ENCODE measurements at places on chromosomes 6 and 20.
A peak's percentile ranks its signal among the peaks of the same experiment; 100 is the strongest.

- DNase-seq, result no peak
These were observed 3.2 kb upstream of the ANKRD60 start for GRCh38 chr20:58231683-58232082.

DNA sequence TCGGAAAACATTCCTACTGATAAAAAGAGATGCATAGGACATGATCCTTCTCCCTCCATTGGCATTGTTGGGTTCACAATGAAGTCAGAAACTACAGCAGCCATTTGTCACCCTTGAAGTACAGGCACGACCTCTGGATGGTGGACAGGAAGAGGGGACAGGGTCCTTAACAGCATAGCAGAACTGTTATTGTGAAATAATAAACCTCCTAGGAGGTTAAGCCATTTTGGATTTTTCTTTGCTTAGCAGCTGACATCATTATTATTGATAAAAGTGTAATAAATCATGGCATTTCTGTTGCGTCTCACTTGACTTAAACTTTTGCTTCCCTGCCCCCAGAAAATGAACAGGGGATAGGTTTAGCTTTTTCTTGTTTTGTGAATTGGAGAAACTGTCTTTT is 134.3 kb upstream of the SASH1 start:
- DNase-seq, result no peak

DNA sequence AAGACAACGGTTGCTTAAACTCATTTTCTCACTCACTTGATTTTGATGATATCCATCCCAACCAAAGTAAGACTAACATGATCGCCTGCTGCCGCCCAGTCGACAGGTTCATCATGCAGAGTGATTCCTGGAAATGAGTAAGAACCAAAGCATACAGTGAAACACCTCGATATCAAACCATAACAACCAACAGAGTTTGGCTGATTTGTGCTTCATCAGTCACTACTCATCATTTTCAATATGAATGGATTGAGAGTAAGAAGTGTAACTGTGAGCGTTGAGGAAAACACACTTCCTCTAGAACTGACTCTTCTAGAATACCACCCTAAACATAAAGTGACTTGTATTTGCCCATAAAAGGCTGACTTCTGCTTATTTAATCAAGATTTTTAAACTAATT is 29.2 kb upstream of the ALDH8A1 start:
- no peak for DNase-seq

GRCh38 chr6:77177470-77177869 is 285.8 kb downstream of the HTR1B start:
- no peak for DNase-seq

GRCh38 chr20:48191200-48191599 is 405.9 kb upstream of the SULF2 start:
- DNase-seq, result no peak

DNA sequence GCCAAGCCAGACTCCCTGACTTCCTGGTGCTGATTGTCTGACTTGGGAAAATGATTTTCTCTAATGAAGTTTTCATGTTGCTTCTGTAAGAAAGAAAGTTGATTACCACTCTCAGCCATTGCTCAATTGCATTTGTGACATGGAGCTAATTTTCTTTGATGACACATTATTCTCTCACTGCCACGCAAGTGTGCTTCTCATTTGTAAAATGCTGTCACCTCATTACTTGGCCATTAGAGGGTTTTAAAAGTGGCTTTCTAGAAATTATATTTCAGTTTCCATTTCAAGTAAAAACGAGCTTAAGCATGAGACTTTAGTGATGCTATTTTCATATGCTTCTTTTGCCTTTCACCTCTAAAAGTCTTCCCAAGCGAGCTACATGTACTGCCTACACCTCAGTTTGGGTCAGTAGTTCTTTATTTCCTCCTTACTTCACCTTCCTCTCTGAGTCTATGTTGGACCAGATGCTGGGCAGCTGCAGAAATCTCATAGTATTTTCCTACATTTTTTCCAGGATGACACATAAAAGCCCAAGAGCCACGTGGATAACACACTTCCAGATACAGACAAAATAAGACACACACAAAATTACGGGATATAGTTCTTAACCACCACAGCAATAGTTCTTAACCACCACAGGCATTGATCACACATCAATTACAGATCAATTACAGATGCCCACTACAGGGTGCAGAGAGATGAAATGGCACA is 6.3 kb upstream of the FAM210B start:
- no peak for DNase-seq

- peak; percentile 86 for DNase-seq
These were observed 350.9 kb upstream of the NRSN1 start for GRCh38 chr6:23775127-23775526.

GRCh38 chr20:49399329-49399728 is 83.1 kb downstream of the KCNB1 start:
- DNase-seq, result peak; percentile 57

- DNase-seq, result no peak
These were observed 252.2 kb downstream of the DLL1 start for GRCh38 chr6:170038708-170039107.

DNA sequence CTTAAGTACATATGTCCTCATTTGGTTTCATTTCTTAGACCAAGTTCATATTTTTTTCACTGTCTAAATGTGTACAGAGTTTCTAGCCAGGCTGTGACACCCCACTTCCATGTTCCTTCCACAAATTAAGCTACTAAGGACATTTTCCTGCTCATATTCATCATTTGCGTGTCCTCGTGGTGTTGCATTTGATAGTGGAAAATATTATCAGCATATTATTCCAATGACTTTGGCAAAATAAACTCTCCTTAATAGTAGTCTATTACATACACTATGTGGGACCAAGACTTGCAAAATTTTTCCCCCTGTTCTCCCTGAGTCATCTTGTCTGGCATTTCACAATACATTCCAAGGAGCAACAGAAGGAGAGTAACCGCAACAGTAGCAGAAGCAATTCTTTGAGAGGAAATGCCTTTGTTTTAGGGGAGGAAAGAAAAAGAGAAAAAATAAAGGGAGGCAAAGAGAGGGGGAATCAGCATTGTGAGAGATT is 599.2 kb downstream of the COL12A1 start:
- peak; percentile 95 for DNase-seq

- no peak for DNase-seq
These were observed 427.3 kb upstream of the GJE1 start for GRCh38 chr6:141705431-141705830.

DNA sequence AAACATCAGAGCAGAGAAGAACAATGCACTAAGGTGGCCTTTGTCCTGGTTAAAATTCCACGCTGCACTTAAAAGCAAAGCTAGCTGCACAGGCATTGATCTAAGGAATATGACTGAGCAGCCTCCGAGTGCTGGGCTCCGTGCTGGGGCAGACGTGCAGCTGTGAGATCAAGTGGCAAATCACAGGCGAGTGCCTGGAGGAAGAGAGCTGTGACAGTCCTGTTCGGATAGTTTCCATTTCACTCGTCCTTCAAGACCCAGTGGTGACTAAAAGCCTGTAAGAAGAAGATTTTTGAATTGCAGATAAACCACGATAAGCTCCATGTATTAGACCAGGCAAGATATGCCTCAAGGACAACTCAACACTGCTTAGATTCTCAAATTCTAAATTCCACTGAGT is 247.9 kb downstream of the ANKRD60 start:
- no peak for DNase-seq

DNA sequence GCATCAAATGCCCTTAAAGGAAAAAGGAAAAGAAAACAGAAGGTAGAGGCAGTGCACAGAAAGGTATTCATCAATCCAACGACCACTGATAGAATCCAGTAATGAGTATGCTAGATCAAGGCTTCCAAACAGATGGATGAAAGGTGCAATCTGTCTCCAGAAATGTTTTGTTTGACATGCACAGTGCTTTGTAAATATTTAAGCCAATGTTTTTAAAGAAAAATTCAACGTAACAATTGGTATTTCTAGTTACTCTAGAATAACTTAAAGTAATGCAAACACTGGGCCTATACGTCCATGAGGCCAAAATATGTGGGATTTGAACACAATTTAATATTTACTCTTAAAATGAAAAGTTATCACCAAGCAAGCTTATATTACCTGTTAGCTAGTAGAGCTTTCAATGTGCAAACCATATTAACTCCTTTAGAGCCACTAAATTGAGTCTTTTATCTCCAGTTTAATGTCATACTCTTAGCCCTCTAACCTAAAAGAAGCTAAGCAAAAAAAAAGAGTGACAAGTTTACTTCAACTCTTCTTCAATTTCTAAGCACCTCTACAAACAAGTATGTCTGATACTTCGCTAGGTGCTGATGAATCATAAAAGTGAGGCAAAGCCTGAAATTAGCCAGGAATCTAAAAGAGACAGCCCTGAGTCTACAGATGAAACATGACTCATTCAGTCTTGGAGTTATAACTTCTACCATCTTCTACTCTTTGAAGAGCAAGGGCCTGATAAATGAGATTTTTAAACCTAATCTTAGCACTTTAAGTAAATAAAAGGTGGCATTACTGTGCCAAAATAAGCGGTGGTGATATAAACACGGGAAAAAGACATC is 169.8 kb downstream of the PTPRK start:
- peak; percentile 55 for DNase-seq

DNA sequence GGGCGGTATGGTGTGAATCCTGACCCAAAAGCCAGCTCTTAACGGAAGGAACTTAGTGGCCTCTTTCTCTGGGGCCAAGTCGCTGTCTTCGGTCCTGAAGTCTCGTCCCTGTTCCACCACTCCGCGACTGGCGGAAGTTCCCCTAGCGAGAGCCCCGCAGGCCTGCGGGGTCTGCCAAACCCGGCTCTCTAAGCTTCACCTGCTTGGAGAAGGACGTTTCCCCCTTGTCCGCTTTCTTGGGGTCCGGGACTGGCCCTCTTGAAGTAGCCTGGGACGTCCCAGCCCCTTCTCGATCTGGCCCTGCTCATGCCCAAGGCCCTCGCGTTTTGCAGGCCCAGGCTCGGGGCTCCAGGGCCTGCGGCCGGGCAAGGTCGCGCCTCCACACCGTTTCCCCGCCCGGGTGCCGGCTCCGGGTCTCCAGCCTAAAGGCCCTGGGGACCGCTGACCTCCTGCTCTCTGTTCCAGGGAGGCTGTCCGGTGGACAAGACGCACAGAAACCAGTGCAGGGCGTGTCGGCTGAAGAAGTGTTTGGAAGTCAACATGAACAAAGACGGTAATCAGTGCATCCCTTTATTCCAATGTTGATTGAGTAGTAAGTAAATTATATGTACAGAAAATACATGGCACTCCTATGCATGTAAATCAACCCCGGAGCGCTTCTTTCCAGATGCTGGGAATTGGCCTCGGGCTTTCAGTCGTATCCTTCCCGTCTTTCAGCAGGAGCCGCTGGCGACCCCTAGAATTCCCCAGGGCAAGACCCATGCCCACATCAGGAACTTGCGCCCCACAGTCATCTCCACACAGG is 8.8 kb downstream of the NR2E1 start:
- DNase-seq, result peak; percentile 52

- DNase-seq, result peak; percentile 41
These were observed 193.8 kb upstream of the SNX9 start for GRCh38 chr6:157629220-157629619.

DNA sequence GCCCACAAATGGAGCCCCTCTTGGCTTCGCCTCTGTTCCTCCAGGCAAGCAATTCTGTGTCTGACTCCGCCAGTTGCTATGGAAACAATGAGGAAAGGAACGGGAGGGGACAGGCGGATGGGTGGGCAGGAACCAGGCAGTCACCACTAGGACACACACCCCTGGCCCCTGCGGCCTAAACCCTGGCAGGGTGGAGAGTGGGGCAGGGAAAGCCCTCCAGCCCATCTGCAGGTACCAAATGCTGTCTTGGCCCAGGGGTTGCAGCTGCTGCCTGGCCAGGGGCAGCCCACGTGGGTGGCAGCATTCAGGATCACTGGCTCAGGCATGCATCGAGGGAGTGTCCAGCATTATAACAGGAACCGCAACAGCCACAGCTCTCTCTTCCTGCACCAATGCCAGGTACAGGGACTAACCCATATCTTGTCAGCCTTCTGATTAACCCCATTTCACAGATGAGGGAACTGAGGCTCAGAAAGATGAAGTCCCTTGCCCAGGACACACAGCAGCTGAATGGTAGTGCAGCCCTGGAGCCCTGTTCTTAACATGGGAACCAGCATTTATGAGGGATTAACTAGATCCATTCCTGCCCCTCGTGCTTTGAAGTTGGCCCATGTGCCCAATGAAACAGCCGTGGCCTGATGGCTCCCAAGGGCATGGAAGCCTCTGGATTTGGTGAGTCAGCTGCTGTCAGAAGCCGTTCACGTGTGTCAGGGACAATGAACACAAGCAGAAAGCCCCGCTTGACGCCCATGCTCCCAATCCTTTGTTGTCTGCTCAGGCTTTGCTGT is 66.3 kb downstream of the NOL4L start:
- DNase-seq, result no peak

DNA sequence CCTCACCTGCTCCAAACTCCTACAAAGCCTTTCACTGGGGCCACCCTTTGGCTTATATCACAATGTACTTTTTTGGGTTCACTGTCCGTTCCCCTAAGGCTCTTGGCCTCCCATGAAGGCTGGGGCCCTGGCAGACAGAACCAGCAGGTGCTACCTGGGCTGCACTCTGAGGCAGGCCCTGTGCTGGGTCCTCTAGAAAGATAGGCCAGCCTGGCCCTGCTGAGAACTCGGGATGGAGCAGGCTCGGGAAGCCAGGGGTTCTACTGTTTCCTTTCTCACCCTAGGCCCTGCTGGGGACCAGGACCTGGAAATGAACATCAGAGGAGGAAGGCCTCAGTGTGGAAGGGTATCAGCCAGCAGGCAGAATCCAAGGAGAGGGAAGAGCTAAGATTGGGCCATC is 79.5 kb downstream of the MRPL14 start:
- DNase-seq, result no peak

DNA sequence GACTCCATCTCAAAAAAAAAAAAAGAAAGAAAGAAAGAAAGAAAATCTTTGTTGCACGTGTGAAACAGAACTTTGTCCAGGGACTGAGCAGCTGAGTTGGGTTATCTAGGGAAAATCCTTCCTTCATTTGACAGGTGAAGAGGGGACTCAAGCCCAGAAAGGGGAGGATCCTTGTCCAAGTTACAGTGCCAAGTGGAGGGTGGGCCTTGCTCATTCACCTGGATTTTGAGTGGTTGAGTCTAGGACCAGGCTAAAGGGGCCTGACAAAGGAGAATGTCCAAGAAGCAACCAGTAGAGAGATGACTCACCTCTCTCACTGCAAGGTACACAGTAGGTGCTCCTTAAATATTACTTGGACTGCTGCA is 2.7 kb downstream of the TGIF2 start:
- DNase-seq, result no peak

GRCh38 chr20:54184904-54185626 is 11.3 kb upstream of the CYP24A1 start:
- no peak for DNase-seq

GRCh38 chr6:148677594-148678476 is 69.0 kb upstream of the UST start:
- DNase-seq, result no peak

- DNase-seq, result peak; percentile 66
These were observed 35.1 kb upstream of the BTN3A2 start for GRCh38 chr6:26329763-26330511.
